CD4-positive, alpha-beta T cell (primary cell): ENCODE measurements at places on chromosomes 6 and 20.

DNA sequence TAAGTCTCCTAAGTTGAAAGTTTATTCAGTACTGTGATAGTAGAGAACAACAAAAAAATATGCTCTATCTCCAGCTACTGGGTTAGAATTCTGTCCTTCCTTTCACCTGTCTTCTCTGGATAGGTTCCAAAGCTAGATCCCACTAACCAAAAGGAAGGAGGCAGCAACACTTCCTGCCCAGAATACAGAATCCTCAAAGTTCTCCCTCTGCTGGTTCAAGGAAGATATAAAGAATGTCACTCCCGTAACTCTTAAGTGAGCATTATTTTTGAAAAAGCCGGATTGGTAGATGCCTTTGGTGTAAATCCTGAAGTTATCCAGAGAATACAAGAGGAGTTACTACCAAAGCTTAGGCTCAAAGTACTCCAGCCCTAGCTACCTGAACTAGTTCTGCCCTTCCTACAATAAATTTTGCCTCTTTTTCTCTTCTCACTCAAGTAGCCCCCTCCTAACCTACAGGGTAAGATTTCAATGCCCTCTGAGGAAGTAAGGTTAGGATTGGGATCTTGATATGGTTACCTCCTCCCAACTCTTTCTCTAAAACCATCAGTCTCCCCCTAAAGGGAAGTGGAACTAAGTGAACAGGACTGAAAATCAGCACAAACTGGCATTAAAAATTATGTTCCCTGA, 26.0 kb upstream of the CRIP3 start:
- DNase-seq = no peak

DNA sequence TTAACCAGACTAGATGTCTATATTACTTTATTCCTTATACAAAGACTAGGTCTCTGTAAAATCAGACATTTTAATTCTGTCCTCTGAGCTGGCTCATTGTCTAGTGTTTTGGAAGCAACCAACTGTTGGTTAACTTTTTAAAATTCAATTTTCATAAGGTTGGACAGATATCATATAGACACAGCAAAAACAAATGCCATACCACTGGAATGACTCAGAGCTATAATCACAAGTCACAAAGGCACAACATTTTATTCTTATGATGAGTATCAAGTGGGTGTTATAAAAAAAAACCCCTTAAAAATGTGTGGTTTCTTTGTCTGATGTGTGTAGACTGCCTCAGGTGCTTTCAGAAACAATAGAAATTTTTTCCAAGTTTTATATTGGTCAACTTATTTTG, 296.2 kb upstream of the MARCKS start:
- DNase-seq = no peak

DNA sequence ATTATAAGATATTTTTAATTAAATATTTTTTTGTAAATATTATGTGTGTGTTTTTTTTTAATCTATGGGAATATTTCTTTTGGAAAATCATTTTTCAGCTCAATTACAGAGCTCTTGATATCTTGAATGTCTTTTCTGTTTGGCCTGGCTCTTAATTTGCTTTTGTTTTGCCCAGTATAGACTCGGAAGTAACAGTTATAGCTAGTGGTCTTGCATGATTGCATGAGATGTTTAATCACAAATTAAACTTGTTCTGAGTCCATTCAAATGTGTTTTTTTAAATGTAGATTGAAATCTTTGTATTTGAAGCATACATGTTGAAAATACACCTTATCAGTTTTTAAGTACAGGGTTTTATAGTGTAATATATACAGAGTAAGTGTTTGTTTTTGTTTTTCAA, 2.6 kb downstream of the ID4 start:
- DNase-seq = no peak

DNA sequence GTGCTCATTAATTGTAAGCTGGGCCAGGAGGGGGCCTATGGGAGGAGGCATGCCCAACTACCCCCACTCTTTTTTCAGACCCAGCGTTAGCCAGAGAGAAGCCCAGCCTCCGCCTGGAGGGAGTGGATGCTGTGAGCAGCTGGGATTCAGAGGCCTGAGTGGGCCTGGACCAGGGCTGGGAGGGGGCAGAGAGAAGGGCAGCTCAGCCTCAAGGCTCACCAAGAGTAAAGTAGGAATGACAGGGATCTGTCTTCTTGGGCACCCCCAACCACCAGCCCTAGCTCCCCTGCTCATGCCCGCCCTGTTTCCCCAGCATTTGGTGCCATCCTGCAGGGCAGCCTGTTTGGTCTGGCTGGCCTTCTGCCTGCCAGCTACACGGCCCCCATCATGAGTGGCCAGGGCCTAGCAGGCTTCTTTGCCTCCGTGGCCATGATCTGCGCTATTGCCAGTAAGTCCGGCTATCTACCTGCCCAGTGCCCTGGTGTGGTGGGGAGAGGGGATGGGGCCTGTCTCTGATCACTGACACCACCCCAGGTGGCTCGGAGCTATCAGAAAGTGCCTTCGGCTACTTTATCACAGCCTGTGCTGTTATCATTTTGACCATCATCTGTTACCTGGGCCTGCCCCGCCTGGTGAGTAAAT, 6.8 kb downstream of the SLC29A1 start:
- no peak for DNase-seq

- peak; percentile 40 for DNase-seq
Measured at GRCh38 chr6:137025786-137026730, 18.7 kb downstream of the IL20RA start.

DNA sequence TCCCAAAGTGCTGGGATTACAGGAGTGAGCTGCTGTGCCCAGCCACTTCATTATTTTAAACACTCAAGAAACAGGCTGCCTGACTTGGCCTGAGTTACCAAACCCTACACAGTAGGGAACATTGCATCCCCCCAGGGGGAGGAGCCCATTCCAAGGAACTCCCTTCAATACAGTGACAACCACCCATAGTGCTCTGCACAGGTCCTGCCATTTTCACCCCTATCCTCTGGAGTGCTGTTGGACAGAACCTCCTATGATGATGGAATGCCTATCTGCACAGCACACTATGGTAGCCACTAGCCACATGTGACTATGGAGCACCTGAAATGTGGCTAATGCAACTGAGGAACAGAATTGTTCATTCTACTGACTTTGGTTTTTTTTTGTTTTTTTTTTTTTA, 11.7 kb downstream of the ACOT8 start:
- DNase-seq = no peak

DNA sequence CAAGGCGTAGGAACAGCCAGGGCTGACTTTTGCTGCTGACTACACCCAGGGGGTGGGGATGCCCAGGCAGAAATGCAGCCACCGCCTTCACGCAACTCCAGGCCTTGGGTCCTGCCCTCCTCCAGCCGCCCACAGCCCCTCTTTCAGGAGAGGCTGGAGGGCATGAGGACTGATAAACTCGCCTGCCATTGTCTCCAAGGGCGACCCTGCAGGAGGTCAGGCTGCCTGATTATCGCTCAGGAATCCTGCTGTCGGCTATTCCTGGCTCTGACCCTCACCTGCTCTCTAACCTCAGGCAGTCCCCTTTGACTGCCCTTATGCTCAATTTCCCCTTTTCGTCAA, 62.0 kb upstream of the HDDC2 start:
- DNase-seq = no peak

DNA sequence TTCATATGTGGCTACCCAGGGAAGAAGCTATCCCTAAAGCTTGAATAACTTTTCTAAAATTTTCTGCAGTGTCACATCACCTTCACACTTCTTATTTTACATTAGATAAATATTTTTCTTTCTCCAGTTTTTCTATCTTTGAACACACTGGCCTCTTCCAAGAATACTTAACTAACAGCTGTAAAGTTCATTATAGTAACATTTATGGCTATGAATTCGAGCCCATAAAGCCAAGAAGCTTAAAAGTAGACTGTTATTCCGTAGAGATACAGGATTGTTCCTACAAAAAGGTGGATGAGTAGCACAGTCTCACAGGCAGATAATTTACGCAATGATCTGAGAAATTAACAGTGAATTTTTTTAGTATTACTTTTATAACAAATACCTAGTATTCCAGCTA, 55.7 kb upstream of the BMP5 start:
- DNase-seq = no peak

- no peak for DNase-seq
Measured at GRCh38 chr6:140178520-140178919, 804.1 kb upstream of the CITED2 start.

- DNase-seq = no peak
Measured at GRCh38 chr6:19795211-19795610, 42.0 kb upstream of the ID4 start.

DNA sequence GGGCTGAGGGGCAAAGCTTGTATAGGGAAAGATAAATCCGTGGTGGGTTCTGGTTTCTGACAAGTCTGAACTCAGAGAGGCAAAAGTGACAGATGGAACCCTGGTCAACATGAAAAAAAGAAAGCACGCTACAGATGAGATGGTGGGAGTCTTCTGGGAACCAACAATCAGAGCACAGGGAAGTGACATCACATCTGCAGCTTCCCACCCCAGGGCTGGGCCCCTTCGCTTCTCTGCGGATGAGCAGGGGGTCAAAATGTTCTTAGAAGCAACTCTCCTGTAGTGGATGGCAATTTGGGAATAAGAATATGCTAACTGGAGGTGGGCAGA, 129.2 kb upstream of the AKAP12 start:
- no peak for DNase-seq

DNA sequence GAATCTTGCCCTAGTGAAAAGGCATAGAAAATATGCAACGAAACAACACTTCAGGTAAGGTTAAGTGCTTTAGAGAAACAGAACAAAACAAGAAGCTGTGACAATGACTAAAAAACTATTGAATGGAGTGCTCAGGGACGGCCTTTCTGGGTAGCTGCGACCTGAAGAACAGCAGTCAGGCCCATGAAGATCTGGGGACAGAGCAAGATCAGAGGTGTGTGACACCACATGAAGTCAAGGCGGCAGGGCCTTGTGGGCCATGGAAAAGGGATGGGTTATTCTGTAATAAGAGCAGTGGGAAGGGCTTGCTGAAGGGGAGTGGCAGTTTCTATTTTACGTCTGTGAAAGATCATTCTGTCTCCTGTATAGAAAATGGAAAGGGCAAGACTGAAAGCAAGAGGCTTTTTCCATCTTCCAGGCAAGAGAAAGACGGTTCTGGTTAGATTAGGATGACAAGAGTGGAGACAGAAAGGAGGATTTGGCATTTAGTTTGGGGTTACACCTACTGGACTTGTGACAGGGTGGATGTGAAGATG, 5.1 kb downstream of the UBE2V1 start:
- DNase-seq = no peak

- DNase-seq = no peak
Measured at GRCh38 chr20:39670988-39671387, 708.8 kb downstream of the DHX35 start.

- no peak for DNase-seq
Measured at GRCh38 chr20:39146394-39146793, 184.2 kb downstream of the DHX35 start.

DNA sequence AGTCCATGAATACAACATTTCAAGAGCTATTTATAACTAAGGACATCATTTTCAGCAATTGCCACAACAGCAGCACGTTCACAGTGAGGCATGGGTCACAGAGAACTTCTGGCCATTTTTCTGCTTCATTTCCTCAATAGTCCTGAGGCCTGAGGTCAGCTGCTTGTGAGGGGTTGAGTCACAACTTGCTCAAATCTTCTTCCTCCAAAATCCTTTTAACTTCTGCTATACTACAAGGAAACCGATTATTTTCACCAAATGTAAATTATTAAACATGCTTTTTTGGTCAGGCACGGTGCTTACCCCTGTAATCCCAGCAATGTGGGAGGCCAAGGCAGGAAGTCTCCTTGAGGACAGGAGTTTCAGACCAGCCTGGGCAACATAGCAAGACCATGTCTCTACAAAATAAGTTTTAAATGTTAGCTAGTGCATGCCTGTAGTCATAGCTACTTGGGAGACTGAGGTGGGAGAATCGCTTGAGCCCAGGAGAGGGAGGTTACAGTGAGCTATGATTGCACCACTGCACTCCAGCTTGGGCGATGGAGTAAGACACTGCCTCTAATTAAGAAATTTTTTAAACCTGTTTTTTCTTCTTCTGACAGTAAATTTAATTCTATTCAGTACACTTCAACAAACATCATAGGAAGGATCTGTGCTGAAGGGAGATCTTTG, 11.1 kb upstream of the SLC16A10 start:
- no peak for DNase-seq

GRCh38 chr6:154488248-154488593, 22.3 kb downstream of the CNKSR3 start:
- no peak for DNase-seq

- DNase-seq = no peak
Measured at GRCh38 chr6:156256161-156256560, 521.0 kb upstream of the ARID1B start.

DNA sequence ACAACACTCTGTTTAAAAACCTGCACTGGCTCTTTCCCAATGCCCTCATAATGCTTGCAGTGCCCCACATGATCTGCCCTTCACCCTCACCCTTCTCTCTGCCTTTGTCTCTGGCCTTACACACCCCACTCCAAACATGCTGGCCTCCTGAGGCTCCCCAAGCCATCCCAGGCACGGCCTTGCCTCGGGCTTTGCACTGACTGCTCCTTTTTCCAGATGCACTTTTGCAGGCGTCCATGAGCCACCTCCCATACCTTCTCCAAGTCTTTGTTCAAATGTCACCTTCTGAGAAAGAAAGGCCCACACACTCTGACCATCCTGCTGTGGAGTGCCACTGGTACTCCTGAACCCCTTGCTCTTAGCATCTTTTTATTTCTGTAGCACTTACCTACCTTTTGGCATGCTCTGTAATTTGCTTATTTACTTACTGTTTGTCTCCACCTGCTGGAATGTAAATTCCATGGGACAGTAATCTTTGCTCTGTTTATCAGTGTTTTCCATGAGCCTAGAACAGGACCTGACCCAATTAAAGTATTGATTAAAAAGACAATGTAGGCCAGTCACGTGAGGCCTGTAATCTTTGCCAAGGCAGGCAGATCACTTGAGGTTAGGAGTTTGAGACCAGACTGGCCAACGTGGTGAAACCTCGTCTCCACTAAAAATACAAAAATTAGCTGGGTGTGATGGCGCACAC, 30.7 kb downstream of the GFRA4 start:
- DNase-seq = no peak

DNA sequence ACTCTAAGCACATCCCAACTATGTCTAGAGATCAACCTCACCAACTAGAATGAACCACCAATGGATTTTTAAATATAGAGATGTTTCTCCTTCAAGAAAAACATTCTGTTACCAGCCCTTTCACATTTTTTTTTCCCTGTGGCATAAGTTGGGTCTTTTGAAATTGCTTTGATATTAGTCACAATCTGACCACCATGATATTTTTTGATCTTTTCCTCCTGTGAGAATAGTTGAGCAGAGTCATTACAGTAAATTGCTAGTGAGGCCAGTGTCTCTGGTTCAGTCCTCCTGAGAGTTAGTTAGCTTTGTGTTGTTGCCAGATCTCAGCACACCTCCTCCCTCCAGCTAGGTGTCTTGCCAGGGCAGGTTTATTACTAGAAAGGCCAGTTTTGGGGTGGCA, 79.7 kb upstream of the MYLIP start:
- no peak for DNase-seq

GRCh38 chr20:47586649-47587294, 85.1 kb downstream of the NCOA3 start:
- DNase-seq = no peak

GRCh38 chr6:113763876-113764275, 93.3 kb upstream of the MARCKS start:
- DNase-seq = no peak
